ENCODE measurements at places on chromosomes 16 and 17.

- no peak for DNase-seq
Measured at GRCh38 chr16:4010225-4011158, 105.8 kb downstream of the ADCY9 start.

DNA sequence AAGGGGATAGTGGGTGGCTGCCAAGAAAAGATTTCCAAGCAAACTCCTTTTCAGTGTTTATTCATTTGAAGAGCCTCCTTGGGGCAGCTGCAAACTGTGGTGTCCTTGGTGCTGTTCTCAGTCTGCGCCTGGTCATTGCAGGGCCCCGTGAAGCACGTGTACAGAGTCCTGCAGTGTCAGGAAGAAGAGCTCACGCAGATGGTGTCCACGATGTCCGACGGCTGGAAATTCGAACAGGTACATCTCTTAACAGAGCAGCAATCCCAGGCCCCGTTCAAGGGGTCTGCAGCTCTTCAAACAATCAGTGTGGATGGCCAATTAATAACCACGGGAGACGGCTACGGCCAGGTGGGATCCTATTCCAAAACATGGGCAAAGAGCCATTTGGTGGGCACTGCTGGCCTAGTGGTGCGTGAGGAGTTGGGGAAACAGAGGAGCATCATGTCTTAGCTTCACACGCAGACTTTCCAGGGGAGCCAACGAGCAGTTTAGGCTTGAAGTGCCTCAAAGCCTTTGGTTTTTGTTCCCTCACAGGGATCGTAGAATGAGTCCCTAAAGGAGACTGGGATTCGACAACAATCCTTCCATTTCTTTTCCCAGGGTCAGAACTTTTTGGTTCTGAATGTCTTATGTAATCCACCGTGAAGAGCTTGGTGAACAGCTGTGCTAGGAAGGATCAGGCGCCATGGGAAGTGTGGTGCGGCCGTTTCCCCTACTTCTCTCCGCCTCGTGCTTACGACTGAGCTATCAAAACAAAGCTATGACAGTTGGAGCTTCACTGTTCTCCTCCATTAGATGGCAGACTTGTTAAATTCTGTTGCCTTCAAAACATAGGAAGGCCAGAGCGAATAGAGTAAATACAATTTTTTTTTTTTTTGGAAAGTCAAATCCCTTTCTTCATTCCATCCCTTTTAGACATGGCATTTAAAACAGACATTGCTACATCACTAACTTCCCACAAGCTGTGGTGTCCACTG, 12.6 kb downstream of the KCTD2 start:
- peak; percentile 94 for DNase-seq

- no peak for DNase-seq
Measured at GRCh38 chr16:49969091-49970030, 55.7 kb upstream of the CNEP1R1 start.

DNA sequence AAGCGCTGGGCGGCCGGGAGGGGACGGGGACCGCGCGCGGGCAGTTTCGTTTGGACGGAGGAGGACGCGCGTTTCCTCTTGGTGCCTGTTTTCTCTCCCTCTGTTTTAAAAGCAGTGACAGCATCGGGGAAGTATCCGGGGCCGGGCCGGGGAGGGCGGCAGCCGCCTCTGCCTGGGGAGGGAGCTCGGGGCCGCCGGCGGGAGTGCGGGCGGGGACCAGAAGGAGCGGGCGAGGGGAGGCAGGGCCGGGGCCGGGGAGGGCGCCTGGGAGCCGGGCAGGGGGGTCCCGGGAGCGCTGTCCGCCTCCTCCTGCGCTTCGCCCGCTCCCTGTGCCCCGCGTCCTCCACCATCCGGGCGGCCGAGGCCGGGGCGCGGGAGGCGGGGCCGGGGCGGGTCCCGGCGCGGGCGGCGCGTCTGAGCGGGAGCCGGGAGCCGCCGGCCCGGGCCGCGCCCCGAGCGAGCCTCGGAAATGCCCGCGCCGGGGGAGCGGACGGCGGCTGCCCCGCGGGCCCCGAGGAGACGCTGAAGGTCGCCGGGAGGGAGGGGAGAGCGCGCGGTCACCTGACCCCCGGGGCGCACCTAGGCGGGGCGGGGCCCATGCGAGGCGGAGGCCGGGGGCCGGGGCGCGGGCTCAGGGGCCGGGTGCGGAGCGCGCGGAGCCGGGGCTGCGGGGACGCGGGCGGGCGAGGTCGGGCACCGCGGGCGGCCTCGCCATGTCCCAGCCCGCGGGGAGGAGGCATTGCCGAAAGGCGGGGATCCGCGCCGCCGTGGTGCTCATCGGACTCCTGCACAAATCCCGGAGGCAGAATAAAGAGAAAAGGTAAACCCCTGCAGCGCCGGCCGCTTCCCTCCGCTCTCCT, 57.3 kb downstream of the RAP1GAP2 start:
- DNase-seq = peak; percentile 60

DNA sequence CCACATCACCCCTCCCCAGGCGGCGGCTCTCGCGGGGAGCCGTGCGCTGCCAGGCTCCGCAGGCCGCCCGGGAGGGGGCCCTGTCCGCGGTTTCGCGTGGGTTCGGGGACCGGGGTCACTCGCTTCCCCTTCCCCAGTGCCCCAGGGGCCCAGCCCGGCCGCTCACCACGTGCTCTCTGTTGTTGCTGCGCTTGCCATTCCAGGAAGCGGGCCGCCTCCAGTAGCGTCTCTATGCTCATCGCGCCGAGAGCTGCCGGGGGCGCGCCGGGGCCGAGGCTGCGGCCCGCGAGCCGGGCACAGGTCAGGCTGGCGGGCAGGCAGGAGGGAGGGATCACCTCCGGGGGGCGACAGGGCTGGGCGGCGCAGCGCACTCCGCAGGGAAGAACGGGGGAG, 390 bp downstream of the MNT start:
- DNase-seq = peak; percentile 60

DNA sequence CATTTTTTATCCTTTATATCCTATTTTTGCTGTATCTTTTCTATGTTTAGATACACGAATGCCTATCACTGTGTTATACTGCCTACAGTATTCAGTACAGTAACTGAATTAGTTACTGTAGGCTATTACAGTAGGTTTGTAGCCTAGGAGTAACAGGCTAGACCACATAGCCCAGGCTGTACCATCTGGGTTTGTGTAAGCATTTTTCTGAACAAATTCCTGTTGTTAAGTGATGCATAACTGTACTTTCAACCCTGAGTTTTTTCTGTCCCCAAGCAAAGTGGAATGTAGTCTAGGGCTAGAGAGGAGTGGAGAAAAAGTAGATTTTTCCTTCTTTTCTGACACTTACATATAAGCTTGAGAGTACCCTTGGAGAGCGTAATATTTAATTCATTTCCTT, 282.1 kb downstream of the HS3ST3B1 start:
- DNase-seq = no peak

- DNase-seq = no peak
Measured at GRCh38 chr16:17563323-17564091, 92.7 kb upstream of the XYLT1 start.

DNA sequence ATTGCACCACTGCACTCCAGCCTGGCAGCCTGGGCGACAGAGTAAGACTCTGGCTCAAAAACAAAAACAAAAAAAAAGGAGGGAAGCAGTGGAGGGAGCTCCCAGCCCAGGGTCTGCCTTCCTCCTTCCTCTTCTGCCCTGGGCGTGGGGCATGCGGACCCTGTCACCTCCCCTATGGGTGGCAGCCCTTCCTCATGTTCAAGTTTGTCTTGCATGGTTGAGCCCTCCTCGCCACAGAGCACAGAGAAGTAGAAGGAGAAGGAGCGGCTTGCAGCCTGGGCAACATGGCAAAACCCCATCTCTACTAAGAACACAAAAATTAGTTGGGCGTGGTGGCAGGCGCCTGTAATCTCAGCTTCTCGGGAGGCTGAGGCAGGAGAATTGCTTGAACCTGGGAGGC, 21.4 kb upstream of the TIMP2 start:
- DNase-seq = no peak

DNA sequence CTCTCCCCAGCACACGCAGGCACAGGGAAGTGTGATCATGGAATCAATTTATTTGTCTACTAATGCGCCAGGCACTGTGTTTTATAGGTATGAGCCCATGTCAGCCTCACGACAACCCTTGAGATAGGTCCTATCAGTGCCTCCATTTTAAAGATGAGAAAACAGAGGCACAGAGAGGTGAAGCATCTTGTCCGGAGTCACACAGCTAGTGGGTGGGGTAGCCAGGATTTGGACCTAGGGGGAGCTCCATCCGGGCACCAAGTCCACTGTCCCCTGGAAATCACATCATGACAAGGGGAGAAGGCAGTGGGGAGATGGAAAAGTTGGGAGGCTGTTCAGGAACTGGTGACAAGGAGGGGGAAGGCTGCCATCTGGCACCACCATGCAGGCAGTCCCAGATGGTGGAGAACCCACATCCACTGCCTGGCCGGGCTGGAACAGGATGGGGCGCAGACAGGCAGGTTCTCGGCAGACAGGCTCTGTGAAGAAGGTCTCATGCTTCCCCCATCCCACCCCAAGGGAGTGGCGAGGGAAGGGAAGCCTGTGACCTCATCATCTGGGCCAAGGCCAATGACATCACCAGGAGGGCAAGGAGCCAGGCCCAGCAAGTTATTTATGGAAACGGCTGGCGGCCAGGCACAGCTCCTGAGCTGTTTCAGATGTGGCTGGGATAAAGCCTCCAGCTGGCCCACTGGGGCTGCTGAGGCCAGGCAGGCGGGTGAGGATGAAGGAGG, 126.0 kb upstream of the SDK2 start:
- DNase-seq = peak; percentile 93

GRCh38 chr16:55149622-55150021, 174.4 kb upstream of the IRX6 start:
- DNase-seq = no peak

DNA sequence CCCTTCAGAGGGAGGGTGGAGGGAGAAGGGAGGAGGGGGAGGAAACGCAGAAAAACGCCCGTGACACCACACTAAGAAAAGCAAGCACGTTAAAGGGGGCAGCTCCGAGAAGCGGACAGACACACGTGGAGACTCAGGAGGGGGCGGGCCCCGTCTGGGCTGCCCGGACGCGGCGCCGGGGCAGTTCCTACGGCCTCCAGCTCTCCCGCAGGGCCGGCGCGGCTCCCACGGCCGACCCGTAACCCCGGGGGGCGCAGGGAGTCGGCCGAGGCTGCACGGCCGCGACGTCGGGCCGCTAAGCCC, 362 bp downstream of the KLHDC4 start:
- DNase-seq = peak; percentile 34

DNA sequence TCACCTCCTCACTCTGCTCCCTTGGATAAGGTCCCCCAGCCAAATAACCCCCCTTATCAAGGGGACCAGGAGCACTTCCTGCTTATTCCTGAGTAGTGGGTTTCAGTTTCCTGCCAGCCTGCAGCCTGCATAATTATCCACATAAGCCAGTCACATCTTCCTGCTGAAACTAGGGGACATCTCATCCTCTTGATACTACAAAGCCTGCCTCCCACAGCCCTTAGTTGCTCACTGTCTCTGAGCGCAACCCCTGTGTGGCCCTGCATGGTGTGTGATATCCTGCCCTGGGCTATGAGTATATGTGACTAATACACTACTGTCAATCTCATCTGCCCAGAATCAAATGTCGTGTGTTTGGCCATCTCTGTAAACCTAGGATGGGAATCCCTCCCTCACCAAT, 8.0 kb upstream of the XYLT2 start:
- DNase-seq = no peak

- DNase-seq = peak; percentile 28
Measured at GRCh38 chr16:24988129-24988518, 27.0 kb downstream of the ARHGAP17 start.

DNA sequence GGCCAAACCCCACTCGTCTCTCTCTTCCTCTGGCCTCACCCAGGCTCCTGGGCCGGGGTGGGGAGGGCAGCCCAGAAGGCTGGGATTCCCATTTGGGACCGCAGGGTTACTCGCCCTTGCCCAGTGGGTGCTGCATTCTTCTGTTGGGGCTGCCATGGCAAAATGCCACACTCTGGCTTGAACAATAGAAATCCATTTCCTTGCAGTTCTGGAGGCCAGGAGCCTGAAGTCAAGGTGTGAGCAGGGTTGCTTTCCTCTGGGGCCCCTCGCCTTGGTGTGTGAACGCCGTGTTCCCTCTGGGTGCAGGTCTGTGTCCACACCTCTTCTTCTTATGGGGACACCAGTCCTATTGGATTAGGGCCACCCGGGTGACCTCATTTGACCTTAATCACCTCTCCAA, 105.8 kb upstream of the GSE1 start:
- DNase-seq = no peak

- no peak for DNase-seq
Measured at GRCh38 chr17:17983376-17983775, 10.7 kb downstream of the DRC3 start.

GRCh38 chr16:69013991-69014390, 91.5 kb upstream of the HAS3 start:
- DNase-seq = no peak

- DNase-seq = no peak
Measured at GRCh38 chr16:54588026-54588425, 301.4 kb upstream of the IRX3 start.

All from NCI-H82 (cell line).